ENCODE measurements at places on chromosomes 7 and 10. TPM values are rescaled to one million over a fixed set of nuclear protein-coding genes. Genes with fewer than 3 reads are reported as not detected.
A peak's percentile ranks its signal among the peaks of the same experiment; 100 is the strongest.

- no peak overlapping the region for H3K4me3 ChIP-seq
- no peaks in the 10 kb centered on the region for H3K27me3 ChIP-seq
- H3K4me1 ChIP-seq = peaks cover 35% of the 10 kb centered on the region
Observed at GRCh38 chr7:100568176-100568895, 5.4 kb downstream of the SAP25 start.

DNA sequence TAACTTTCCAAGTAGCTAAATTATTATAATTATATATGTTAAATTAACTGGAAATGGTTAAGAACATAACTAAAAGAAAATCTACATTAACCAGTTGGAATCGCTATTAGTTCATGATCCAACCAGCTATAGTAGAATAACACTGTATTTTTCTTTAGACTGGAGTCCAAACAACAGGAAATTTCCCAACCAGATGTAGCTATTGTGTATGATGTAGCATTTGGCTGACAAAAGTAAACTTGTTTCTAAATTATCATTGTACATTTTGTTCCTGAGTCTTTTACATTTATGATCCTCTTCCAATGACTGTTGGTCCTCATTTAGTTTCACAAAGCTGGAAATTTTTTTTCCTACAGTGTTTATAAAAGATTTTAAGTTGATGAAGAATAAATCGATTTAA lies 62.1 kb downstream of the PAPSS2 start:
- H3K4me1 ChIP-seq = no peaks in the 10 kb centered on the region
- no peak for DNase-seq
- no peak overlapping the region for H3K27ac ChIP-seq
- no peaks in the 10 kb centered on the region for H3K36me3 ChIP-seq
- H3K4me3 ChIP-seq = no peak overlapping the region

DNA sequence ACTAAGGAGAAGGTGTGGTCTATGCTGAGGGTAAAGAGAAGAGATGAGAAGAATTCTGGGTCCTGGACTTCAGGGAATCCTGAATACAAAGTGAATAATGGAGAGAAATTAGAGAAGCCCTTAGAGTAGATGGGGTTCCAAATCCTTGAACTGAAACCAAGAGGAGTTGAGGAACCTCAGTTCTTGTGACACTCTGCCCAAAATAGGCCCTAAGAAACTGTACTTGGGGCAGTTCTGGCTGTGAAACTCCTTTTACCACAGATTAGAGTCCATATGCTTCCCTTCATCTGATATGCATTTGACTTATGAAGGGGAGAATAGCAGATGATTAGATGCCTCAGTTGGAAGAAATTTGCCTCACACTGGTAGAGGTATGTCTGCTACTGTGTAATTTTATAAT lies 19.0 kb downstream of the TES start:
- H3K27ac ChIP-seq = peak overlapping the region; percentile 19
- no peak overlapping the region for H3K4me3 ChIP-seq
- peaks cover 54% of the 10 kb centered on the region for H3K4me1 ChIP-seq
- no peak for DNase-seq
- no peaks in the 10 kb centered on the region for H3K27me3 ChIP-seq
- H3K36me3 ChIP-seq = no peaks in the 10 kb centered on the region

DNA sequence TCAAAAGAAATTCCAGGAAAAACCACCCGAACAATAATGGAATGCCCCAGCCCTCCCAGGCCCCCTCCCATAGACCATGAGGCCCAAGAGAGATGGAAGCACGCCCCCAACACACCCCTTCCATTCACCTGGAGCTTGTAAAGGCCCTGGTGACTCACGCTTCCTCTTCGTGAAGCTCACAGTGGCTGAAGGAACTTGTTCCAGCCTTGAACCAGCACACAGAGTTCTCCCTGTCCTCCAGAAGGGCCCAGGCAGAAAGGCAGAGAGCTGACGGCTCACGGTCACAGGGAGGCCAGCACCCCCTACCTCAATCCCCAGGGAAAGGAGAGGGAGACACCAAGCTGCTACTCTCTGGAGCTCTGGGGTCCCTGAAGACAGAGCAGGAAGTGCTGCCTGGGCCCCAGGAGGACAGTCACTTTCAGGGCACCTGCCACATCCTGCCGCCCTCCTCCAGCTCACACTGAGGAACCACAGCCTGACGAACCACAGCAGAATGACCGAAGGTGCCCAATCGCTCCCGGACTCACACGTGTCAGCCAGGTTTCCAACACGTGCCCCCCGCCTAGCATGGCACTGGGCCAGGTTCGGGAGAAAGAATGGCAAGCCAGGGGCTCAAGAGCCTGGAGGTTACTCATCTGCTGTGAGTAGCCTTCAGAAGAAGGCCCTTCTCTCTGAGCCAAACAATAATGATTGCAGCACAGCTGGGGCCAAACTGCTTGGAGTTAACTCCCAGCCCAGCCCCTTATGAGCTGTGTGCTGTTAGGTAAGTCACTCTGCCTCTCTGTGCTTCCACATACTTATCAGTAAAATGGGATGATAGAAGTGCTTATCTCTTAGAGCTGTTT lies 52.8 kb downstream of the DLG5 start:
- no peak overlapping the region for H3K4me3 ChIP-seq
- no peaks in the 10 kb centered on the region for H3K27me3 ChIP-seq
- no peak overlapping the region for H3K27ac ChIP-seq
- H3K4me1 ChIP-seq = no peaks in the 10 kb centered on the region
- DNase-seq = peak; percentile 30

DNA sequence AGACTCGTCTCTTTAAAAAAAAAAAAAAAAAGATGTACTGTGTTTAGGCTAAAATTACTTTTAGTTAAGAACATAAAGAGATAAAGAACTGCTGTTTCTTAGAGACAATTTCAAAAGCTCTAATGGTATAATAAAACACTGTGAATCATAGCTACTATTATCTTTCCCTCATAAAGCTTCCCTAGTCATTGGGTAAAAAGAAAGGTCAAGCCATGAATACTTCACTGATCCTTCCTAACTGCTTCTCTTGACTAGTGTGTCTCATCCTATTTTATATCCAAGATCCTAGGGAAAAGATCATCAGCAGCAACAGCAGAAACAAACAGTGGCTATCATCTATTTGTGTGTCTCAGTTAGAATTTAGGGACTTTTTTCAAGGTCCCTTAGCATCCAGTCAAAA lies 10.5 kb downstream of the YME1L1 start:
- no peak overlapping the region for H3K4me3 ChIP-seq
- no peak for DNase-seq
- no peaks in the 10 kb centered on the region for H3K27me3 ChIP-seq
- H3K4me1 ChIP-seq = no peaks in the 10 kb centered on the region
- peaks cover 57% of the 10 kb centered on the region for H3K36me3 ChIP-seq

GRCh38 chr7:7292085-7292484 lies 109.7 kb downstream of the C1GALT1 start:
- no peaks in the 10 kb centered on the region for H3K4me1 ChIP-seq
- DNase-seq = no peak
- no peaks in the 10 kb centered on the region for H3K27me3 ChIP-seq
- H3K4me3 ChIP-seq = no peak overlapping the region
- no peak overlapping the region for H3K27ac ChIP-seq

DNA sequence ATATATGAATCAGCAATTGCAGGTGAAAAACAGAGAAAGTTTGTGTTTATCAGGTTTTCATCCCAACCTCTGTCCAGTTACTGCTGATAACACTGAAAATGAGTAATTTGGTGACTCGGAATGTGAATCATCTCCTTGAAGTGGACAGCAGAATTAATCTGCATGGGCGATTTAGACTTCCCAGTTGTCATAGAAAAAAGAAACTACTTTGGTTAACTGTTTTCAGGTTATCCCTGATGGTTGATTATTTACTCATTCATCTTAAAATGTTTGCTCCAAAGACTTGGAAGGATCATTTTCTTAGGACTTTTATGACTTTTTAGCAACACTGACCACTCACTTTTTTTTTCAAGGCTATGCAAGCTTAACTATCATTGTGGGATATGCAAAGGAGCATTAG lies 504.1 kb upstream of the ANKRD30A start:
- H3K27ac ChIP-seq = no peak overlapping the region
- no peaks in the 10 kb centered on the region for H3K27me3 ChIP-seq
- H3K36me3 ChIP-seq = no peaks in the 10 kb centered on the region
- no peaks in the 10 kb centered on the region for H3K4me1 ChIP-seq
- no peak overlapping the region for H3K4me3 ChIP-seq
- DNase-seq = no peak

Gene FERD3L
- not detected for total RNA-seq

Gene ITPRID1
- not detected for total RNA-seq

Gene KNDC1
- 0.05 TPM for total RNA-seq

Gene SAMD9L
- 26.8 TPM for total RNA-seq

All from naive thymus-derived CD4-positive, alpha-beta T cell (primary cell).